ENCODE measurements at places on chromosomes 2 and 18.

GRCh38 chr2:72694715-72695496 is 130.9 kb downstream of the EXOC6B start:
- no peak for DNase-seq

GRCh38 chr2:134372611-134373131 is 118.8 kb downstream of the MGAT5 start:
- DNase-seq = no peak

DNA sequence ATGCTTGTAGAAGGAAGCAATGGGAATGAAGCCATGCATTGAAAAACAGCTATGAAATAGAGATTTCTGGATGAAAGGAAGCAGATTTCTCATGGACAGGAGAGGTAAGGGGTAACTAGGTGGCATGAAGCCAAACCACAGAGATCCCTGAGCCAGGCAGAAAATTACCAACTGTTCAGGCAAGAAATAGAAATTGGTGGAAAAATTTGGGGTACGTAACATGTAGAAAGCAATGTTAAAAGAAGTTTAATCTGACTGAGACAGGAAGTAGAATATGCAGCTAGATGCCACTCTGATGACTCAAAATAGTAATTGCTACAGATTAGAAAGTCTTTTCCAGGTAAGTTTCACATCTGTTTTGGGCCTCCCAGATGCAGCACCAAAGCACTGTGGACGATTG is 928.5 kb upstream of the CELF4 start:
- no peak for DNase-seq

DNA sequence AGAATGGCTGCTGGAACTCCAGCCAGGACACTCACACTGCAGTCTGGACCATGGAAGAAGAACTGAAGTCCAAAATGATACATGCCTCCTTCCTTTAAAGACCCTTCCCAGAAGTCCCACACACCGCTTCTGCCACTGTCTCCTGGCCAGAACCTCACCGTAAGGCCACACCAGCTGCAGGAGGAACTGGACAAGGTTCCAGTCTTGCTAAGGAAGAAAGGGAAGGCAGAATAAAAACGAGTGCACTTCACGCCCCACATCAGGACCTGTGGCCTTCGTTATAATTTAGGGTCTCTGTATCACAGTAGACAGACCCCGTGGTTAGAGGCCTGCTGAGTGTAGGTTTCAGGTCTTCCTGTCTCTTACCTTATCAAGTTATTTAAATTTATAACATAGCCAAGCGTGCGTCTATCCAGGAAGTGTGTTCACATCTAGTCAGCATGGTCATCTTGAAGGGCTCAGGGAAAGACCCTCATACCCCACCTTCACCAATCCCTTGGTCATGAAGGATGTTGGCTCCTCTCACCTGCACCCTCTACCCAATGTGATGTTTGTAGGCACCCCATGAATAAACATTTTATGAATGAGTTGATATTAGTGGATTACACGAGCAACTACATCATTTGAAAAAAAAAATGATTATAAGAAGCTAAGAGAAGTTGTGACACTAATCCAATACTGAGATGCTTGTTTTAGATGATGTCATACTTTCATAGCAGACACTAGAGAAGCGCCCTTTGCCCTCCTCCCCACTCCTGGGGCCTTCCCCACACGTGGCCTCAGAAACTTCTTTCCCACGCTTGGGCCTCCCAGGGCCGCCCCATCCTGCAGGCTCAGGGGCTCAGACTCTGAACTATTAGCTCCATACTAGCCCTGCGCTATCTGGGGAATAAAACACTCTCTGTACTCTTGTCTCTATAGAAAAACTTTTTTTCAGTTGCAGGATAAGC is 157.6 kb downstream of the FAM210A start:
- DNase-seq = no peak

DNA sequence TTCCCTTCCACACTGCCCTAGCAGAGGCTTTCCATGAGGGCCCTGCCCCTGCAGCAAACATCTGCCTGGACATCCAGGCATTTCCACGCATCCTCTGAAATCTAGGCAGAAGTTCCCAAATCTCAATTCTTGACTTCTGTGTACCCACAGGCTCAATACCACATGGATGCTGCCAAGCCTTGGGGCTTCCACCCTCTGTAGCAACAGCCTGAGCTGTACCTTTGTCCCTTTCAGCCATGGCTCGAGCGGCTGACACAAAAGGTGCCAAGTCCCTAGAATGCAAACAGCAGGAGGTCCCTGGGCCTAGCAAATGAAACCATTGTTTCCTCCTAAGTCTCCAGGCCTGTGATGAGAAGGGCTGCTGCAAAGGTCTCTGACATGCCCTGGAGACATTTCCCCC is 744.5 kb upstream of the LINC00305 start:
- DNase-seq = no peak

- no peak for DNase-seq
These were observed 219.6 kb downstream of the SNTG2 start for GRCh38 chr2:1170241-1170640.

DNA sequence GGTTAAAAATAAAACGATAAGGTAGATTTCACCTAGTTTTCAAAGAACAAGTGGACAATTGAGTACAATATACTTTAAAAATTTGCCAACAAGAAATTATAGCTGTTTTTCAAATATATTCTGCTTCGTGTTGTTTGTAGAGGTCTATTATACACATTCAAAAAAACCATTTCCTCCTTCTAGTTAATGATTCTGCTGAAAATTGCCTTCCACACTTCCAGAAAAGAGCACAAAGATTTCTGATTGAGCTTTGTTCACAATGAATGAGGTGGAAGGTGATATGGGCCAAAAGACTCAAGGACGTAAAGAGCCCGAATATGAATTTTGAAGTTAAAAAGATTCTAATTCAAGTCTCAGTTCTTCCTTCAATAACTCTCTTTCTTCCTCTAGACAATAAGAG is 277.0 kb upstream of the SESTD1 start:
- DNase-seq = no peak

DNA sequence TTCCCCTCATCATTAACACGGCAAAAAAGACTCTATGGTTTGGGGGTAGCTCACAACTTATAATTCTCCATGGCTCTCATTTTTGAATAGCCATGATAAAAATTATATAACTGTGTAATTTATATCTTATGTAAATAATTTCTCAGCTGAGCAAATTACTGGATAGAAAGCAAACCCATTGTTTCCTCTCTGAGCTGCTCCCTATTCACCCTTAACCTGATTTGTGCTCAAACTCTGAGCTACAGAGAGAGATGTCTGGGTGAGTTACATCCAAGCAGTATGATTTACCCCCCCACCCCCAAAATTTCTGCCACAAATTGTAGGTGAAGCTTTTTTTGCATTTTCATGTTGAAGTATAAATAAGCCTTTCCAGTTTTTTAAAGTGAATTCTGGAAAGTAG is 123.7 kb downstream of the TFCP2L1 start:
- no peak for DNase-seq

- no peak for DNase-seq
These were observed 9.5 kb downstream of the HS1BP3 start for GRCh38 chr2:20641123-20641985.

DNA sequence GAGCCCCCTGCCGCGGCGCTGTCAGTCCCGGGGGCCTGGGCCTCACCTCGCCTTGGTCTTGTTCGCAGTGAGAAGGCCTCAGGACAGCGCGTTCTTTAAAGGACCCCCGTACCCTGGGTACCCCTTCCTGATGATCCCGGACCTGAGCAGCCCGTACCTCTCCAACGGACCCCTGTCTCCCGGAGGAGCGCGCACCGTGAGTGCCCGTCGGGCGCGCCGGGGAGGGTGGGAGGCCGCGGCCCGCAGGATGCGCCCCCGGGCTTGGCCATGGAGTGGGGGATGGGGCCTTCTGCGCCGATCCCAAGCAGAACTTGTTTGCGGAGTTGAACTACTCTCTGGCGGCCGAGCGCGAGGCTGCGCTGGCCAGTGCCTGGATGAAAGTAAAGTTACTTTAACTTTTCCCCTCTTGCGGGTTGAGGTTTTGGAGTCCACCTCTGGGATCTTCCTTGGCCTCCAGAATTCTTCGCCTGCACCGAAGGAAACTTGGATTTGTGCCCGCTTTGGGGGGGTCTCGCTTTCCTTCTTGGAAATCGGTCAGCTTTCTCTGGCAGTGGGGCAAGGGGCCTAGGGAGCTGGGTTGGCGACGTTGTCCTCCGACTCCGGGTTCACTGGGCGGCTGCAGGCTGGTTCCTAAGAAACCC is 1.2 kb downstream of the TCF7L1 start:
- peak; percentile 84 for DNase-seq

- no peak for DNase-seq
These were observed 148.5 kb downstream of the PPP1R1C start for GRCh38 chr2:182134201-182134600.

DNA sequence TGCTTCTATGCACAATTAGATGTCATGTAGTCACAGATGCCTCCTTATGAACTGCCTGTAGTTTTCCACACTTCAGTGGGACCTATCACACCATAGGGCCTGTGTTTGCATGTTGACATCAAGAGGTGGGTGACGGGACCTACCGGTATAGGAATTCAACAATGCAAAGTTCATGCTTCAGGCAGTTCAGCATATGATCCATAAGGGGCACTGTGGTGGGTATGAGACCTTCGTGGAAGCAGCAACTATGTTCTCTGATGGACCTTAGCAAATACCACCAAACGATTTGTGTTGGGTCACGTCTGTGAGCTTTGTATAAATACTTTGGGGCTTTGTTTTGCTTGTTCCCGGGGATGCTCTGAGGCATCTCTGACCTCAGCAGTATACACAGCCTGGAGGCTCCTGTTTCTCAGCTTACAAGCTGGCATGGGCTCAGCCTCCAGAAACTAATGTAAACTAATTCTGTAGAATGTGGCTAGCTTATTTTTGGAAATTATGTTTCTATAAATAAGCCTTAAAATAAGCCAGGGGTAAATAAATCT is 111.6 kb downstream of the DTNA start:
- peak; percentile 16 for DNase-seq

DNA sequence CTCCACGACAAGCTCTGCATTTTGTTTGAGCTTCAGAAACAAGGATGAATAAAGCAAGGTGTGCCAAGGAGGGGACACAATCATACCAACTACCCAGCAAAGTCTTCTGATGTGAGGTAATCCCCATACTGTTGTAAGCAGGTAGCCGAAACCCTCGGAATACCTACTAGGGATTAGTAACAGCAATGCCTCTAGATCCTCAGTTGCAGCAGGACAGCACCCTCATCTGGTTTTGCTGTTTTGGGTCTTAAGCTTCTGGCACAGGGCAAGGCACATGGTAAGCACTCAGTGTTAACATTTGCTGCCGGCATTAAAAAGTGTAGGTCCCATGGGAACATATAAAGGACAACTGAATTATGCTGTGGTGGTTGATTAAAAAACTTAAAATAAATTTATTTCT is 16.0 kb upstream of the LINC00305 start:
- no peak for DNase-seq

DNA sequence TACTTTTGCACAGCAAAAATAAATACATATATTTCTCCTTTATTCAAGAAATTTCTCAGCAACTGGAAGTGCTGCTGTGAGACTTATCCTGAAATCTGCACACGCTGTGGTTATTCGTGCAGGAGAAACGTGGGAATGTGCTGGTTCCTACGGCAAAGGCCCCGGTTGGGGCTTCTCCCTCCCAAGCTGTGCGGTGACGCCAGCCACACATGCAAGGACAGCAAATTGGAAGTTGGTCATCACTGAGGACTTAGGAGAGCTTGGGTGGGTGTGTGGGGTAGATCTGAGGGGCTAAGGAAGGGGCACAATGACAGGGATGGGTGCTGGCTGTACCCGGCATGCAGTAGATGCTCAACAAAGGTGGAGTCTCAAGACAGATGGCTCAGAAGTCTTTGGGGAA is 16.5 kb upstream of the MTCL1 start:
- no peak for DNase-seq

DNA sequence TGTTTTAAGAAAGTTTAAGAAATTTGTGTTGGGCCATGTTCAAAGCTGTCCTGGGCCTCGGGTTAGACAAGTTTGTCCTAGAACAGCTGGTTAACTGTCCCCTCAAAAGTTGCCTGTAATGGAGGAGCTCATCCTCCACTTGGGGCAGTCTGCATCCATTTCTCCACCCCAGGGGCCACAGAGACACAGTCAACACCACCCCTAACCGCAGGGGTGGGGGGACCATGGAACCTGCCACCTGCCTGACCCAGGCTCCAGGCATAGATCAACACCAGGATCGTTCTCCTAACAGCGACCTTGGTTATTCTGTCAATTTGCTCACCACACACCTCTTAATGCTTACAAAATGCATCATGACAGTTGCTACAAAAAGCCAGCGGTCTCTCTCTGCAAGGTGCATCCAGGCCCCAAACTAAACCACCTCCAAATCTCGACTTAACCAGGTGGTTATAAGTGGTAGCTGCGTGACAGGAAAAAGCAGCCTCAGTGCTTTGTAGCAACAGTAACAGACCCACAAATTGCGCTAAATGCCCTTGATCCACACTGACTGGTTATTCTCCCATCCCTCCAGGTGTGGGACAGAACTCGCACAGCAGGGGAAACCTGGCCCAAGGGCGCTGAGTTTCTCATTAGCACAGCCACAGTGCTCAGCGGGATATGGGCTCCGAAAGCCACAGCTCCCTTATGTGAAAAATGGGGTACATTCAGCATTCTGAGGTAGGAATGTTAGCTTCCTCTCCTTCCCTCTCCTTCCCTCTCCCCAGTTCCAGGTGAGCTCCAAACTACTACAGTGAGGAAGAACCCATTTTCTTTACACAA is 48.0 kb downstream of the HDLBP start:
- DNase-seq = peak; percentile 58

DNA sequence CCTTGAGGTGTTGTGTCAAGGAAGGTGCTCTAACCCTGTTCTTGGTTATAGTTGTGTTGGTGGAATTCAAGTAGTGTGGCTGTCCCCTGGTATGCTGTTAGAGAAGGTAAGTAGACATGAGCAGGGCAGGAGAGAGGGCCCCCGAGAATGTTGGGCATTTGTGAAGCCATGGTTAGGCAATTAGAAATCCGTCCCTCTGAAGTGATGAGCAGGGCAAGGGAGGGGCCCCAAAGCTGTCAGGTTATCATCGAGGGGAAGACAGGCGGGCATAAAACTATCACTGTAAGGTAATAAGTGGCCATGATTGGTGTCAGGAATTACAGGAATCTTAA is 5.2 kb downstream of the XRCC5 start:
- DNase-seq = no peak

GRCh38 chr2:128347171-128347558 is 28.5 kb upstream of the HS6ST1 start:
- peak; percentile 43 for DNase-seq

GRCh38 chr2:46967990-46968647 is 52.5 kb upstream of the MCFD2 start:
- DNase-seq = no peak
